ENCODE measurements at places on chromosomes 6 and 20.
A peak's percentile ranks its signal among the peaks of the same experiment; 100 is the strongest.

- no peak for DNase-seq
Measured at GRCh38 chr6:116973976-116974375, 96.9 kb downstream of the RFX6 start.

GRCh38 chr20:8749986-8750385 lies 318.9 kb upstream of the PLCB4 start:
- DNase-seq: no peak

DNA sequence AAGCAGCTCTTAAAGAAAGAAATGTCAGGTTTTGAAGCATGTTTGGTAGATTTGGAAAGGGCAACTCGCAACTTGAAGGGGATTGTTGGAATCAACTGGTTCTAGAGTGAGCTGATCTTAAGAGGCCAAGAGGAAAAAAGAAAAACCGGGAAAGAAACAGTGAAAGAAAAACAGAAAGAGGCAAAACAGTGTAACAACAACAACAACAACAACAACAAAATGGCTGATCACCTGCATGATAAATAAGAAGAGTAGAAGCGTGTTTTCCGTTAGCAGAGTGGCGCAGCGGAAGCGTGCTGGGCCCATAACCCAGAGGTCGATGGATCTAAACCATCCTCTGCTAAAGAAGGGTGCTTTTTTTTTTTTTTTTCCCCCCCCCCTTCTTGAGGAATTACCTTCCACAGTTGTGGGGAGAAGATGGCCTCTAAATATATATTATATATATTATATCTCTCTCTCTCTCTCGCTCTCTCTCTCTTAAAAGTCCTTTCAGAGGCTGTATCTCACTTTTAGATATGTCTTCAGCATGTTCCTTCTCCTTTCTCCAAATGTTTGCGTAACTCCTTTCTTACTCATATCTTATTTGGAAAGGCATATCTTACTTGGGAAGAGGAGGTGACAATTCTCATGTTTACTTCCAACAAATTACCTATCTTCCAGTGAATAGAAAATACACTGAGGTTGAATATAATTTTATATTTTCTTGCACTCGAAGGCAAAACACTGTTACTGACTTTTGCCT lies 134.4 kb downstream of the OR2B2 start:
- peak; percentile 33 for DNase-seq

- no peak for DNase-seq
Measured at GRCh38 chr6:76790045-76790796, 673.1 kb downstream of the HTR1B start.

DNA sequence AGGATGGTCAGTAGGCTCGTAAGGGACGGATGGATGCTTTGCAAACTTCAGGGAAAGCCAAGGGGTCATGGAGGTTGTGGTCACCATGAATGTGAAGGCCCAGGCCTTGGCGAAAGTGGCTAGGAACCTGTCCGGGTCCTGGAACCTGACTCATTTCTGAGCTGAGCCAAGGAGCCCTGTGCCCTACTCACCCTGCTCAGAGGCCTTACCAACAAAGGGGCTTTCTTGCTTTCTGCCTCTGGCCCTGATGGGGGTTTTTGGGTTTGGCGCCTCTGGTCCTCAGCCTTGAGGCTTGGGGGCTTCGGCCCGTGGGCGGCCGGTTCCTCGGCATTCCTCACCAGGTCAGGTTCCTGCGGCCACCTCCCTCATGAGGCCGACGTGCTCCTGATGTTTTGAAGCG lies 155.1 kb downstream of the DTNBP1 start:
- no peak for DNase-seq

GRCh38 chr6:30895343-30895742 lies 11.0 kb downstream of the DDR1 start:
- no peak for DNase-seq

- DNase-seq: peak; percentile 27
Measured at GRCh38 chr20:6074145-6074561, 20.3 kb upstream of the LRRN4 start.

DNA sequence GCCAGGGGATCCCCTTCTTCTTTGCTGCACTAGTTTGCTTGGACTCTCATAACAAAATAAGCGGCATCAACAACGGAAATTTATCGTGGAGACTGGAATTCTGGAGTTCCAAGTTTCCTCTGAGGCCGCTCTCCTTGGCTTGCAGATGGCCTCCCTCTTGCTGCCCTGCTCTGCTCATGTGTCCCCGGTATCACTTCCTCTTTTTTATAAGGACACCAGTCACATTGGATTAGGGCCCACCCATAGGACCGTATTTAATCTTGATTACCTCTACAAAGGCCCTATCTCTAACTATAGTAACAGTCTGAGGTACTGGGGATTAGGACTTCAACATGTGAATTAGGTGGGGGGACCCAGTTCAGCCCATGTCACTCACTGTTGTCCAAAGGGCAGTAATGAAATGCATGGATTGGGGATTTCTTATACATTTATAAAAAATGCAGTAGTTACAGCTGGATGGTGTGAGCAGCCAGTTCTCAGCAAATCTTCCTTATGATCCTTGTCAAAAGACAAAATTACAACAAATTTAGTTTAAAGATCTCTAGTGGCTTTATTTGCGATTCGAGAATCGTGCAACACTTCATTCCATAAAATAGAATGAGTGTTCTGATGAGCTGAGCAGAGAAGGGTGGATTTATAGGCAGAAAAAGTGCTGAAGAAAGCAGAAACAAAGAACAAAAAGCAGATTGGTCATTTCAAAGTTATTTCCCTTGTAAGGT lies 59.3 kb upstream of the AKAP12 start:
- DNase-seq: no peak

DNA sequence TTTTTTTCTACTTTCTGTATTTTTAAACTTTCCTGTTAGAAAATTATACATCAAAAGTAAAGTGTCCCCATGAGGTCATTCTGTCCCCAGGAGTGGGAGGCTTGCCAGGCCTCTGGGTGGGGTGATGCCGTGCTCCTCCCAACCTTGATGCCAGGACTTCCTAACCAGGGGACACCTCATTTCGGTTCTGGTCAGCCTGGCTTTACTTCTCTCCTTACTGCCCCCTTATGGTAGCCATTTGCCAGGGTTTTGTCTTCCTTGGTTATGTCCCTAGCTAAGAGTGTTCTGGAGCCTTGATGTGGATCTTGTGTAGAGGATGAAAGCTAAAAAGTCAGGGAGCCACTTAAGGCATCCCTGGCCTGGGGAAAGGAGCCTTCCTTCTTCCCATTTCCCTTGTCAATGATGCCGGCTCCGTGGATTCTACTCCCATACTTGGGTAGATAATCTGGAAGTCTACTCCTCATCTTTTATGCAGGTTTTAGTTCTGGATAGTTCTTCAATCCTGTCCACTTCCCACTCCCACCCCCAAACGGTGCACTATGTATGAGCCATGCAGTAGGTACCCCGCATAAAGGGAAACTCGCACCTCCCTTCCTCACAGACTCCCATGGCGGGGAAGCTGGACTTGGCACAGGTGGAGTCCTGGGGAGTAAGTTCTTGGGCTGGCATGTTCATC lies 164.1 kb upstream of the SALL4 start:
- peak; percentile 68 for DNase-seq

DNA sequence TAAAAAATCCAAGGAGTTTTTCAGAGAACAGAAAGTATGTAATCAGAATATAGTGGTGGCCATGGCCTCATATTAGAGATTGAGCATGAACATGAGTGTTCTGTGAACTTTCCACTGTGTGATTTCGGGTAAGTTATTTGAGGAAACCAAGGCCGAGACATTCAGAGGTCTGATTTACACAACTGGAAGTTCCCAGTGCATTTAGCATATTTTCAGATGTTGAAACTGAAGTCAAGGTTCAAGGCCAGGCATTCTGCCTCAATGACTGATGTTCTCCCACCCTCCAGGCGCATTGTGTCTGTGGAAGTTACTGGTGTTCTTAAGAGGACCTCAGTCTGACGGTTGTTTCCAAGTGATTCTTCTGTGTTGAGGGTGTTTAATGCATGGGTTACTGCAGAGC lies 26.2 kb downstream of the RNF144B start:
- DNase-seq: peak; percentile 99

- no peak for DNase-seq
Measured at GRCh38 chr6:111566873-111567517, 38.7 kb downstream of the TRAF3IP2 start.

- no peak for DNase-seq
Measured at GRCh38 chr20:6347916-6348315, 225.1 kb upstream of the FERMT1 start.

GRCh38 chr20:54223751-54224150 lies 15.9 kb downstream of the PFDN4 start:
- DNase-seq: no peak

DNA sequence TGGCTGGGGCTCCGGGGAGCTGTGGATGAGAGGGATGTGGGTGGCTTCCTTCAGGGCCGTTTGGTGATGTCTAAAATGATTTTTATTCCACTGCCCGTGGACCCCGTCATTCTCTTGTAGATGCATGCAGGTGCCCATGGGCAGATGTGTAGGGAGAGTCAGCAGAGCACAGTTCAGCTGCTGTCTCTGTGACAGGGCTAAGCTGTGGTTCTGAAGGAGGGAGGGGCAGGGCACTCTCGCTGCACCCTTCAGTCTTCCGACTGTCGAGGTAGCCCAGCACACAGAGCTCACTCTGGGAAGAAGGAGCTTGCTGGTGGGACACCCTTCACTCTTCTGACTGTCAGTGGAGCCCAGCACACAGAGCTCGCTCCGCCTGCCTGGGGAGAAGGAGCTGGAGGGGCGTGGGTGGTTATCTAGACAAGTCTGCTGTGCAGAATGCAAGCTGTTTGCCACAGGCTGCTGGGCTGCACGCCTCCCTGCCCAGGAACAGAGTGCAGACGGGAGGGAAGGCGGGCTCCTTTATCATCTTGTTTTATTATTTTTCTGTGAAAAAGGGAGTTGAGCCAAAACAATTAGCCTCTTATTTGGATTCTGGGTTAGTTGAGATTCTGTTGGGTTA lies 28.4 kb upstream of the ADRM1 start:
- no peak for DNase-seq

- DNase-seq: no peak
Measured at GRCh38 chr6:67031451-67031850, 1324.4 kb upstream of the EYS start.

GRCh38 chr6:88869263-88870020 lies 94.0 kb downstream of the RNGTT start:
- no peak for DNase-seq

DNA sequence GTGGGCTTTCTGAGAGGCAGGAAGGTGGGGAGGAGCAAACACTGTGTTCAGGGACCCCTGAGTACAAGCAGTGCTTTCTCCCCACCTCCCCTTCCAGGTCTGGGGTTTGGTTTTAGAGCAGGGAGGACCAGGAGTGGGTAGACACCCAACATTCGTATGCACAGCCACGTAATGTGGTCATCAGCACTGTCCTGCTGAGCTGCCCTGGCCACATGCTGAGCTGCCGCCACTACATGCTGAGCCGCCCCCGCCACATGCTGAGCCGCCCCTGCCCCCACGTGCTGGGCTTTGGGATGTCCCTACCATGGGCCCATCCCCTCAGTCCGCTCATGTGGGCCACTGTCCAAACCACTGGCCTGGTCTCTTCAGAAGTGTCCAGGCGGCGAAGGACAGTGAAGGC lies 214.9 kb upstream of the CST7 start:
- no peak for DNase-seq

Data from inflammatory macrophage treated with lipopolysaccharide for 1 hour (primary cell).